Activated naive CD4-positive, alpha-beta T cell treated with anti-CD3 and anti-CD28 coated beads, Interleukin-2, amount 10 ng/mL, durations not matched to agents 7 days and 5 days (primary cell): ENCODE measurements at places on chromosomes 3 and 15.
A peak's percentile ranks its signal among the peaks of the same experiment; 100 is the strongest.

GRCh38 chr15:93500155-93500554 is 411.1 kb upstream of the RGMA start:
- no peak for DNase-seq

DNA sequence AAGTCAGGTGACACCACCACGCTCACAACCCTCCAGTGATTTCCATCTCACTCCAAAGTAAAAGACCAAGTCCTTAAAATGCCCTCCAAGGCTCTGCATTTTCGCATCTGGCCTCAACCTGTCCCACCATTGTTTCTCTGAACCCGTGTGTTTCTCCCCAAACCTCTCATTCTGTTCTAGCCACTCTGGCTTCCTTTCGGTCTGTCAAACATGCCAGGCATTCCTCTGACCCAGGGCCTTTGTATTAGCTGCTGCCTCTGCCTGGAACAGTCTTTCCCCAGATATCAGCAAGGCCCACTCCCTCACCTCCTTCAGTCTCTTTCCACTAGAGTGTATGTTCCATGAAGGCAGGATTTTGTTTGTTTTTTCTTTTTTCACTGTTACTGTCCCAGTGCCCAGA is 16.0 kb downstream of the MAP2K5 start:
- no peak for DNase-seq

DNA sequence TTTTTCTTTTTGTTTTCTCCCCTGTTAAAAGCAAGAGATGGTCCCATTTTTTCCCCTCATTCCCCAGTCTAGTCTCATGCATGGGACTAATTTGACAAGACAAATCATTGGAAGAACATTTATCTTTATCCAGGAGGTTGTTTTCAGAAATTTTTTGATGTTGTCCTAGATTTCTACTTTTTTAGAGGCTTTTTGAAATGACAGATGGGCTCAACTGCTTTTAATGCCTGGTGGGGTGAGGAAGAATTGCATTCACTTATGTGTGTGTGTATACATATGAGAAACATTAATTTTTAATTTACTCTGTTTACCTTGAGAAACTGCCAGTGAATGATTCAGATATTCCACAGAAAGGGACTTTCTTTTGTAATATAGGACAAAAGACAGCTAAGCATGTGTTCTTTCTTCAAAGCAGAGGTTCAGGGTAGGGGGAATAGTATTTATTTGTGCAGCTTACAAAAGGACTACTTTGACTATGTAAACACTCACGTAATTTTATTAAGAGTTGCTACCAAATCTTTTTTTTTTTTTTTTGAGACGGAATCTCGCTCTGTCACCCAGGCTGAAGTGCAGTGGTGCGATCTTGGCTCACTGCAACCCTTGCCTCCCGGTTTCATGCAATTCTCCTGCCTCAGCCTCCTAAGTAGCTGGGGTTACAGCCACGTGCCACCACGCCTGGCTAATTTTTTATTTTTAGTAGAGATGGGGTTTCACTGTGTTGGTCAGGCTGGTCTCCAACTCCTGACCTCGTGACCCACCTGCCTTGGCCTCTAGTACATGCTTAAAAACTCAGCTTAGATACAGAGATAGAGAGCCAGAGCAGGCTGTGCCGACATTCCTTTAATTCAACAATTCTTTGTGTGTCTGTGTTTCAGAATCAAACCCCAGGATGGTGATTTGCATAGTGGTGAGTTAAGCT is 130.1 kb upstream of the RARB start:
- DNase-seq = no peak

DNA sequence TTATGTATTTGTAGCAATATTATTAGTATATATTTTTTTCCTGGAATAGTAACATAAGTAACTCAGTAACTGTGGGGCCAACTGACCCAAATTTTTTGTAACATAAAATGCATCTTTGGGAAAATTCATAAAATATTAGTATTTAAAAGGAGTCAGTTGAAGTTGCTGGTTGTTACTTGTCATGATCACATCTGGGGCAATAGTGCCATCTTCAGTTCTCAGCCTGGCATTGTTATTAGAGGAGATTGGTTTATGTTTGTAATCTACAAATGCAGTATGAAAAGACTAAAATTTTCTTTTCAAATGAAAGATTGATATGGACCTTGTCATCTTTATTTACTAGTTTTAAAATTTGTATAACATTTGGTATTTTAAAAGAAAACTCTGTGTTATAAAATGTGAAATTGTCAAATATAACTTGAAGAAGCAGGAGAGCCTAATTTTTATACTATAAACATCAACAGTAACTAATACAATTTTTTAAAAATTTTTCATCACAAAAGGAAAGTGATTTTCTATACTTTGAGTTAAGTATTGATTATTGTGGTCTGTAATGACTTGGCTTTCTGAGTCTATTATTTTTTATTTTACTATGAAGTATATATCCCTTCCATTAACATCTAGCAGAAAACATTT is 38.8 kb upstream of the MLF1 start:
- no peak for DNase-seq

DNA sequence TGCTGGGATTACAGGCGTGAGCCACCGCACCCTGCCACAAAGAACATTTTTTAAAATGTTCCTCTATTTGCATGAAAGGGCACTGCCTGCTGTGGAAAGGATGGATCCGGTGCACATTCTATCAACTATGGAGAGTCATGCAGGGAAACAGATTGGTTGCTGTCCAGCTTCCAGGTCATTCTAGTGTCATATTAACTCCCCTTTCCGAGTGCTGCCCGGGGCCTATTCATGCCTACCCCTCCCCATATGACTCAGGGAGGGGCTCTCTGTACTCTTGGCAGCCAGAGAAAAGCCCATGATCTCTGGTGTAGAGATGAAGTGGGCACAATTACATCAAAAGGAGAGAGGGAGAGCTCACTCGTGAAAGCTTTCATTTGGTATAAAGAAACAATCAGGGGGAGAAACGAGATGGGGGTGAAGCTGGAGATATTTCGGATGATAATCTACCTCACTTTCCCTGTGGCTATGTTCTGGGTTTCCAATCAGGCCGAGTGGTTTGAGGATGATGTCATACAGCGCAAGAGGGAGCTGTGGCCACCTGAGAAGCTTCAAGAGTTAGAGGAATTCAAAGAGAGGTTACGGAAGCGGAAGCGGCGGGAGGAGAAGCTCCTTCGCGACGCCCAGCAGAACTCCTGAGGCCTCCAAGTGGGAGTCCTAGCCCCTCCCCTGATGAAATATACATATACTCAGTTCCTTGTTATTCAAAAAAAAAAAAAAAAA is 16.1 kb upstream of the AHSG start:
- DNase-seq = no peak

GRCh38 chr3:140832883-140833282 is 108.8 kb upstream of the SLC25A36 start:
- peak; percentile 24 for DNase-seq

DNA sequence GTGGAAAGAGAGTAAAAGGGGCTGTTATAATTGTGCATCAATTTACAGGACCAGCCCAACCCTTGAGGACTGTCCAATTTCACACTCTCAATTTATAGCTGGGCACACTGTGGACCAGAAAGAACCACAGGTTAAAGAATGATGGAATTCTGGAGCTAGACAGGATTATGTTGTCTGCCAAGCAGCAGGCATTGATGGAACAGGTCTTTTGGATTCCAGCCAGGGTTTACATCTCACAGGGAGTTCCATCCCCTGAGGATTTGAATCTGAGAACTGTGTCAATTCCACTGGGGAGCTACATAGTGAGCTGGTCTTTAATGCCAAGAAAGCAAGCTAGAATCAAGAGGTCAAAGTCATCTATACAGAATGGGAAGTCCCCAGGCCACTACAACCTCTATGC is 389.5 kb upstream of the WNT5A start:
- no peak for DNase-seq

DNA sequence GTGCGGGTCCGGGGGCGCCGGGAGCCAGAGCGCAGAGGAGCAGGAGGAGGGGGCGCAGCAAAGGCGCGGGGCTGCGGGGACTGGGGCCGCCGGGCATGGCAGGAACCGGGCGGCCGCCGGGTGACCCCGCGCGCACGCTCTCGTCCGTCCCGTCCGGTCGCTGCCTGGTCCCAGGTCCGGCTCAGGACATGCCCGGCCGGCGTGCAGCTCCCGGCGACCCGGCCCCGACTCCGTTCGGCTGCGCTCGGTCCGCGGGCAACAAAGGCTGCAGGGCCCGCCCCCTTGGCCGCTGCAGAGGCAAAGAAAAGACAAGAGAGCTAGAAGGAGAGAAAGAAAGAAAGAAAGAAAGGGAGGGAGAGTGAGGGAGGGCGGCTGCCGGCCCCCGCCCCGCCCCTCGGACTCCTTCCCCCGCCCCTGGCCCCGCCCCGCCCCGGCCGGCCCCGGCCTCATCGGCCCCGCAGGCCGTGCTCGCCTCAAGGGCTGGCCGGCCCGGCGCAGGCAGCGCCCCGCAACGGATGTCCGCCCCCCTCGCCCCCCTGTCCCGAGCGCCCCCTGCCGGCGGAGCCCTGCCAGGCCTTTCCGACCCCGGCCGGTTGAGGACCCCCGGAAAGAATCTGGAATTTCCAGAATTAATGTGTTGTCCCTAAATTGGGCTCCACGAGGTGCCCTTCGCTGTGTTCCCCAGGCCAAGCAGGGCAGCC is at the start of gene ADAMTS7:
ADAMTS7 (minus strand) TSS at position 341 of the 701 bp plus-strand sequence; CDS start at position 97, 244 bp downstream.
- peak; percentile 67 for DNase-seq

- no peak for DNase-seq
Observed at GRCh38 chr3:78729946-78730345, 1037.9 kb downstream of the ROBO1 start.

GRCh38 chr15:101496198-101496986 is 6.9 kb upstream of the PCSK6 start:
- no peak for DNase-seq

GRCh38 chr3:187765342-187765741 is 20.1 kb upstream of the BCL6 start:
- DNase-seq = no peak

GRCh38 chr15:47184003-47184907 is 533.0 kb upstream of the SEMA6D start:
- no peak for DNase-seq

DNA sequence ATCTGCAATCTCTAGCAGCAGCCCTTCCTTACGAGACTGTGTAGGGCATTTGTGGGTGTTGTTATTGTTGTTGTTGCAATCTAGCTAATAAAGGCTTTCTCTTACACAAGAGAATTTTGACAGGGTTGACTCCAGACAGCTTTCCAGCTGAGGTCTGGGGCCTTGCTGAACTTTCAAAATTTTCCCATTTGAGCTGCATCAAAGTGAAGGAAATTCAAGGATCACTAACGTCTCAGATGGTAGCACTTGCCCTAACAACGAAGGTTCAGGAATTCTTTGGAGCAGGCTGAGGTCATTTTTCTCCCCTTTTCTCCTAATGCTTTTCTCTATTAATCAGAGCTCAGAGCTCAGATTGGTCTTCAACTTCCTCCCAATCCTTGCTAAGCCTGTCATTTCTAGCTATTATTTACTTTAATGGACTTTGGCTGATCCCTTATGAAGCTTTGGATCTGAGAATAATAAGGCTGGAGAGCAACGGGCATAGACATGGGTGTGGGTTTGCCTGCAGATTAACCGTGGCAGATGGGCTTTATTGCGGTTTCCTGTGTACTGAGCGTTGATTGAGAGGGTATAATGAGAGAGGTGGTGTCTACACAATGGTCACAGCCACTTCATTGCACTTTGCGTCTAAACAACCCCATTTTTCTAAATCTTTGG is 614.0 kb upstream of the AGTR1 start:
- DNase-seq = no peak

GRCh38 chr3:89795506-89795905 is 688.1 kb downstream of the EPHA3 start:
- no peak for DNase-seq

- DNase-seq = no peak
Observed at GRCh38 chr3:113890256-113890900, 51.8 kb downstream of the GRAMD1C start.

GRCh38 chr3:128781164-128781563 is 55.2 kb downstream of the RAB7A start:
- DNase-seq = no peak

GRCh38 chr3:156368189-156368588 is 186.7 kb downstream of the SSR3 start:
- DNase-seq = no peak

GRCh38 chr3:64460877-64461276 is 226.9 kb downstream of the ADAMTS9 start:
- no peak for DNase-seq

DNA sequence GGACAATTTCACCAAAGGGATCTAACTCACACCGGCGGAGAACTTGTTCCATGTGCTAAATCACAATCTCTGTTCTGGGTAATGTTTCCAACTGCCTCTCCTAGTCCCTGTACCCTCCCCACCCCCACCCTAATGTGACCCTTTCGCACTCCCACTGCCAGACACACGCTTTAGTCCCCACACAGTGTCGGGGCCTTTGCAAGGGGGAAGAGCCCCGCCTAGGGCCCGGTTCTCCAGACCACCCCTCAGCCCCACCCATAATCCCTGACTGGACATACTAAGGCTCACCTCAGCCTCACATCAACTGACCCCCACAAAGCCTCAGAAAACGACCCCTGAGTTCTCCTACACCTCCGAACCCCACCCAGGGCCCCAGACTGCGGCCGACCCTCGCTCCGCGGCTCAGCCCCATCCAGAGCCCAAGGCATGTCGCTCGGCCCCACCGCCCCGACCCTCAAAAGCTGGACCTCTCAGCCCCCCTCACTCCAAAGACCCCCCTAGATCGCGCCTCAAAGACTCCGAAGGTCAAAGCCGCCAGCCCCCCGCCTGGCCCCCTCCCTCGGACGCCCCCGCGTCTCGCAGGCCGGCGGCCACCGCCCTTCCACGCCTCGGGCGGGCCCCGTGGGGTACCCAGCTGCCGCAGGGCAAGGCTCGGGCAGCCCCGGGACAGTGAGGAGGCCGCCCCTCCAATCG is 72.0 kb upstream of the MAP4 start:
- DNase-seq = no peak

GRCh38 chr3:195200010-195200822 is 70.7 kb downstream of the XXYLT1 start:
- DNase-seq = no peak

DNA sequence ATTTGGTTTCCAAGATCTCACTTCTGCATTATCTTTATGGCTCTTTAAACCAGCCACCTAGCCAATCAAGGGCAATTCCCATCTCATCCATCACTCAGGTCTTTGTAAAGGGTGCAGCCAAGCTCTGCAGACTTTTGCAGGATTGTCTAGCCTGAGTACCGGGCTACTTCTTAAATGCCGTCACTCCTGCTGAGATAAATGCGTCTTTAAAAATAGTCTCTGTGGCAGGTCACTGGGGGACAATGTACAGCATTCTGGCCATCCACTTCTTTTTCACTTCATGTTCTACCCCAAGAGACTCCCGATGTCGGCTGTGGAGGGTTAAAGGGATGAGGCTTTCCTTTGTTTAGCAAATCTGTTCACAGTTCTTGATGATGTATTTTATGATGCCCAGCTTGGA is 194.7 kb downstream of the SV2B start:
- no peak for DNase-seq

GRCh38 chr3:79636372-79636771 is 131.4 kb downstream of the ROBO1 start:
- DNase-seq = no peak

- DNase-seq = no peak
Observed at GRCh38 chr15:39468828-39469227, 112.1 kb upstream of the THBS1 start.

DNA sequence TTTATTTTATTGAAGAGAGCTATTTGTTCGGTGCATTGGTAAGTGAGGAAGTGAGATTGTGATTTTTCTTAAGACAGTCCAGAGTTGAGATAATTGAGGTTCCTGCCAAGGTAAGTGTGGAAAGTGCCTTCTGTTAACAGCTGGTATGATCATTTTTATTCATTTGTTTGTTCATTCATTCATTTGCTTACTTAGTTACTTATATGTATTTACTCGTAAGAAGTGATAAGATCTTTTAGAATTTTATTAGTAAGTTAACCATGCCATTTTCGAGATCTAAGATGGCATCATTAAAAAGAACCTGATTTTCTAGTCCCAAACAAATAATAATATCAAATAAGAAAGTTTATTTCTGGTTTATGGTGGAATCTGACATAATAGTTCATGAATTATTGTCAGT is 150.0 kb downstream of the GHSR start:
- no peak for DNase-seq
